ENCODE measurements at places on chromosomes 4 and X. TPM values are rescaled to one million over a fixed set of nuclear protein-coding genes. Genes with fewer than 3 reads are reported as not detected.
A peak's percentile ranks its signal among the peaks of the same experiment; 100 is the strongest.

The RPA4 gene
- total RNA-seq = 0.43 TPM

- DNase-seq = no peak
- no peak overlapping the region for H3K27ac ChIP-seq
- no peaks in the 10 kb centered on the region for H3K27me3 ChIP-seq
Measured at GRCh38 chrX:623599-624315, 6.8 kb upstream of the SHOX start.

The USP17L22 gene
- not detected for total RNA-seq

DNA sequence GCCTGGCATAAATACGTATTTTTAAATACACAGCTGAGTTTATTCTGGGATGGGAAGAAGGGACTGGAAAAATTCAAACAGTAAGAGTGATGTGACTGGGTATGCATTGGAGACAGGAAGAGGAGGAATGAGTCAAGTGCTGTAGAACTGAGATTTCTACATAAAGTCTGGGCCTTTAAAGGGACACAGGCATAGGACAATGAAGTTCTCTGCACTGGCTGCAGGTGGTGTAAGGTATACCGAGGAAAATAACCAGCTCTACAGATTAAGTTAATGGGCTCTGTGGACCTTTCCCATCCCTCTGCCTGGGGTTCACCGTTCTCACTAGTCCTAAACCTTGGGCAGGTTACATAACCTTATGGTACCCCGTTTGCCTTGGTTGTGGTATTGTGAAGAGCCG, 68.7 kb downstream of the DHX15 start:
- peaks cover 4% of the 10 kb centered on the region for H3K36me3 ChIP-seq
- no peak overlapping the region for H3K27ac ChIP-seq
- H3K4me3 ChIP-seq = no peak overlapping the region
- no peaks in the 10 kb centered on the region for H3K27me3 ChIP-seq

DNA sequence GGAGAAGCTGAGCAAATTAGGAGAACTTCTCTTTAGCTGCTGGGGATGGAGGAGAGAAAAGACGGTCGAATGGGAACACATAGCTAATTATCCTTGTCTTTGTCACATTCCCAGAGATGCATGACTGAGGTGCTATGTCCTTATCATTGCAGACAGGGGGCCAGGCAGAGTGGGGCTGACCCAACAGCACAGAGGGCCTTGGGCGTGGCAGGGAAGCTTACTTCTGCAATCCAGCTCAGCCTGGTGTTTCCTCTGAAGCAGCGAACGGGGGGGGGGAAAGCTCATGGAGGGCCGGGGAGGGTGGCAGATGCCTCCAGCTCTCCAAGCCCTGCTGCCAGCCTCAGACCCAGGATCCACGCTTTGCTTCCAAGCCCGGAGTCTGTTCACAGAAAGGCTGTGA, 50.8 kb upstream of the HOPX start:
- no peaks in the 10 kb centered on the region for H3K36me3 ChIP-seq
- no peak overlapping the region for H3K4me3 ChIP-seq
- no peak for DNase-seq
- H3K4me1 ChIP-seq = no peaks in the 10 kb centered on the region
- no peak overlapping the region for H3K27ac ChIP-seq

GRCh38 chr4:121541696-121542095, 155.1 kb downstream of the ANXA5 start:
- H3K4me3 ChIP-seq = no peak overlapping the region
- H3K36me3 ChIP-seq = no peaks in the 10 kb centered on the region
- H3K27ac ChIP-seq = no peak overlapping the region

GRCh38 chrX:27751976-27752375, 55.8 kb upstream of the MAGEB10 start:
- no peaks in the 10 kb centered on the region for H3K27me3 ChIP-seq
- H3K4me1 ChIP-seq = no peaks in the 10 kb centered on the region
- H3K36me3 ChIP-seq = no peaks in the 10 kb centered on the region
- no peak overlapping the region for H3K4me3 ChIP-seq
- H3K27ac ChIP-seq = no peak overlapping the region

GRCh38 chr4:153791746-153792617, 3.1 kb upstream of the SFRP2 start:
- no peak for DNase-seq
- H3K36me3 ChIP-seq = no peaks in the 10 kb centered on the region
- H3K27ac ChIP-seq = no peak overlapping the region
- H3K27me3 ChIP-seq = peaks cover 28% of the 10 kb centered on the region
- H3K4me1 ChIP-seq = peaks cover 6% of the 10 kb centered on the region

GRCh38 chr4:30181512-30181911, 538.7 kb upstream of the PCDH7 start:
- no peak overlapping the region for H3K27ac ChIP-seq
- no peak for DNase-seq
- H3K36me3 ChIP-seq = no peaks in the 10 kb centered on the region
- no peak overlapping the region for H3K4me3 ChIP-seq

DNA sequence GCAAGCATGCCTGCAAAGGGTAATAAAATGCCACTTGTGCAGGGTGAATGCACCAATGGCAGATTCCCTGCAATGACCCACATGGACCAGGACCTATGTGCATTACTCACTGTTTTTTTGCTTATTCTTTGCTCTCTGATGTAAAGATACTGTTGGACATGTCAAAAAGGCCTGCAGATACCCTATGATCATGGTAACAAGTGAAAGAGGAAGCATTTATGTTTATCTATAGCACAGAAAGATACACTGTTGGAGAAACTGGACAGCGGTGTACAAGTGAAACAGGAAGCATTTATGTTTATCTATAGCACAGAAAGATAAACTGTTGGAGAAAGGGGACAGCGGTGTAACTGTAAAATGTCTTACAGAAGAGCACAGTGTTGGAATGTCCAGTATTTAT, 127.5 kb downstream of the PAPSS1 start:
- no peak for DNase-seq
- no peak overlapping the region for H3K4me3 ChIP-seq
- no peaks in the 10 kb centered on the region for H3K4me1 ChIP-seq
- H3K27me3 ChIP-seq = no peaks in the 10 kb centered on the region

The SMIM43 gene
- total RNA-seq = not detected

DNA sequence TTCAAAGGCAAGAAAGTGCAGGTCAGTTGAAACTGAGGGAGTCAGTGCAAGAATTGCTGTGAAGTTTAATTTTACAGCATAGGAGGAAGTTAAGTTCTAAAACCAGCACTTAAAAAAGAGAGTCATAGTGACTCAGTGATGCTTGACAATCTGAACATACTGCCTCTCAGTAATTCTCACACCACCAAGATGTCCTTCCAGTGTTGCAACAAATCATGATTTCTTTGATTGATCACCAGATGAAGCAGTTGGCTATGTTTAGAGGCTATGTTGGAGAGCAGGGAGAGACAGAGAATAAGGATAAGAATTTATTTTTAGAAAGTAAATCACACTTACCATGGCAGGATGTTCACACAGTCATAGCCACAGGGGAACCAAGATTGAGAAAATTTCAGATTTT, 13.2 kb downstream of the TRIM2 start:
- H3K27me3 ChIP-seq = no peaks in the 10 kb centered on the region
- H3K4me3 ChIP-seq = no peak overlapping the region
- no peaks in the 10 kb centered on the region for H3K4me1 ChIP-seq
- no peaks in the 10 kb centered on the region for H3K36me3 ChIP-seq

DNA sequence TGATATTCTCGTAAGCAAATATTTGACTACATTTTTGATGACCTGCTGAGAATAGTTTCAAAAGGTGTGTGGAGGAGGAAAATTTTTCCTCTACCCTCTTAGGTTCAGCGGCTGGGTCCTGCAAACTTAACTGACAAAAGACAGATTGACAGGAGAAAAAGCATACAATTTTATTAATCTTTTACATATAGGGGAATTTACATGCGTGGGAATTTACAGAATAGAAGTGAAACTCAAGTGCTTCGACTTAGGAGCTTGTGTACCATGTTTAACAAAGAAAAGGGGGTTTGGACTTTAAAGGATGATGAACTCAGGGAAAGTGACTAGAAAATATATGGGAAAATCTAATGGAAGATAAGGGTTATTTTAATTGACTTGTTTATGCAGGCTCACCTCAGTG, 2.5 kb downstream of the HERC6 start:
- no peak overlapping the region for H3K27ac ChIP-seq
- H3K4me1 ChIP-seq = no peaks in the 10 kb centered on the region
- no peak for DNase-seq
- no peaks in the 10 kb centered on the region for H3K36me3 ChIP-seq
- no peaks in the 10 kb centered on the region for H3K27me3 ChIP-seq

The REPS2 gene
- 4.7 TPM for total RNA-seq

DNA sequence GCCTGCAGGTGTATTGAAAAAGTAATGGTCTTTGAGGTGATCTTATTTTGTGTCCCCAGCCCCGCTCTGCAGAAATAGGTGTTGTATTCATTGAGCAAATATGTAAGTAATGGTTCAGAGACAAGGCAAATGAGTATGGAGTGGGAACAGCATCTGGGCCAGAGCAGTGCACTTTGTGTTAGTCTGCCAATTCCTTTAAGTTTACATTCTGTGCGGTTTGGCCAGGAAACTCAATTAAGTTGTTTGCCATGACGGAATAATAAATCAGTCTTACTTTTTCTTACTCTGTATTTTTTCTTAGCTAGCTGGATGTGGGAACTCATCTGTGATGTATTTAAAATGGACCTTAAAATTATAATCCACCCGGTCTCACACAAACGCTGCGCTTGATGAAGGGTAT, 12.6 kb downstream of the DCLK2 start:
- DNase-seq = no peak
- H3K4me3 ChIP-seq = no peak overlapping the region
- no peak overlapping the region for H3K27ac ChIP-seq
- H3K4me1 ChIP-seq = no peaks in the 10 kb centered on the region
- H3K27me3 ChIP-seq = no peaks in the 10 kb centered on the region
- H3K36me3 ChIP-seq = no peaks in the 10 kb centered on the region

DNA sequence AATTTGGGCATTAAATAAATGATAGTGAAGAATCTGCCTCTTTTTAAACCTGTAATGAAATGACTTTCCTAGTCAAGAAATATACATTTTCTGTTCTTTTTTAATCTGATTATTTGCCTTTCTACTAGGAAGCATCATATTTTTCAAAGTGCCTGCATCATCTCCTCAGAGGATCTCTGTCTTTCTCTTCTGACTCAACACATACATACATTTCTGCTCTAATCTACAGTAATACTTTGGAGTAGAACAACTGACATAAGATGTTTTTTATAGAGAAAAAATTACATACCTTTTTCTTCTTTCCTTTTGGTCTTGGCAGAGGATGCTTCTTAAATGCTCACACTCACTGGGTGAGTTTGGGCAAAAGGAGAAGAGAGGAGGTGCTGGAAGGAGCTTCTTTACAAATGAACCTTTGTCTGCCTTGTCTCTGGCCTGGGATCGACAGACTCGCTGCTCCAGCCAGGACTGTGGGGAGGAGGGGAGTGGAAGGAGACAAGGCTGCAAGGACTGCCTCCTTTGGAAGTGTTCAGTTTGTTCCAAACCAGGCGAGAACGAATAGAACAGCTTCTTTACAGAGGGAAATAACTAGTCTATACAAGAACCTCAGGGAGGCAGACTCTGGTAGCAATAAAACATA, at the start of gene SCRG1:
SCRG1 (minus strand) TSS at position 338 of the 637 bp plus-strand sequence. CDS start 7,702 bp downstream, outside the sequence.
- peaks cover 16% of the 10 kb centered on the region for H3K4me1 ChIP-seq
- no peak for DNase-seq
- peak within 1 kb of the TSS; percentile 24 for H3K4me3 ChIP-seq
- no peaks in the 10 kb centered on the region for H3K27me3 ChIP-seq
- H3K36me3 ChIP-seq = no peaks in the 10 kb centered on the region

DNA sequence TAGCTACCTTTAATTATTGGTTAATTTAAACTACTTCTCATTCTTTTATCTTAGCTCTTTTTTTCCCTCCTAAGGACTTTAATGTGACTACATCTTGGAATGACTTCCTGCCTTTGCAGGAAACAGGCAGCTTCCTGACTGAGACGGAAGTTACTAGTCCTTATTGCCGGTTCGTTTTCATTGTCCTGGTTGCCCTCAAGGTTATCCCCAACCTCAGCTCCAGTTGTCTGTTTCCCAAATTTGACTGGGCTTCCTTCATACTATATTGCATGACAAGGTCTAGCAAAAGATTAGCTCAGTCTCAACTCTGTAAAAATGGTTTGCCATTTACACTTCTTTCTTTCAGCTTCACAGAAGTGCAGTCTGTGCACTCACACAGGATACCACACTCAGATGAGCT, 109.9 kb upstream of the DDX53 start:
- H3K27ac ChIP-seq = no peak overlapping the region
- H3K36me3 ChIP-seq = no peaks in the 10 kb centered on the region
- no peaks in the 10 kb centered on the region for H3K4me1 ChIP-seq
- no peak overlapping the region for H3K4me3 ChIP-seq
- no peak for DNase-seq

The SAGE1 gene
- not detected for total RNA-seq

GRCh38 chr4:76545226-76545884, 110.3 kb downstream of the SHROOM3 start:
- H3K4me1 ChIP-seq = no peaks in the 10 kb centered on the region
- no peak for DNase-seq
- H3K27ac ChIP-seq = no peak overlapping the region

DNA sequence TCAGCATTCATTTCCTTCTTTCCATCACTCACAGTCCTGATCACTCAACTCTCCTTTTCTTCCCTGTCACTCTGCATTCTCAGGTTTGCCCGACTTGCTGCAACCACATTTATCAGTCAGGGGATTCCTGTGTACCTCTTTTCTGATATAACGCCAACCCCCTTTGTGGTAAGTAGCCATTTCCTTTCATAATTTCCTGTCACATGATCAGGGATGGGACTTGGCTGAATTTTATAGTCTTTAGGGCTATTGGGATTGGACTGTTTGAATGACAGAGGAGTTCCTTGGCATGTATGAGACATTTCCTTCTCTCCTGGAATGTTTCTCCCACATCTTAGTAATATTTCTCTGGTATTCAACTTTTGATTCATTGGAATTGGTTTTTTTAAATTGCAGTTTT, 11.0 kb downstream of the PGM2 start:
- no peak for DNase-seq
- H3K27ac ChIP-seq = peak overlapping the region; percentile 2
- no peaks in the 10 kb centered on the region for H3K27me3 ChIP-seq
- H3K36me3 ChIP-seq = peaks cover 26% of the 10 kb centered on the region
- H3K4me3 ChIP-seq = no peak overlapping the region

DNA sequence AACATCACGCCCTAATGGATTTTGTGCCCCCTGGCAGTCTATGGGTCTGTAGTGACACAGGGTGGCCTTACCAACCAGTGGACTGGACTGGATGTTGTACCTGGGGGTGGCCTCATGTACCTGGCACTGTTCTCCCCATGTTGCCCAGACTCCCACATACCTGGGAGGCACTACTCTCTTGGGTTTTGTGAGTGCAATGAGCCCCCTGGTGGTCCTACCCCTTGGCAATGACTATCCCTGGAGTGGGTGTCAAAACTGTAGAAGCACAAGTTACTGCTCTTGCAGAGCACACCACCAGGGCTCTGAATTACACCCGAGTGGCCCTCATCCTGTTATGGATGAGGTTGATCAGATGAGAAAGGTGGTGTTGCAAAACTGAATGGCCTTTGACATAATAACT, 57.8 kb upstream of the CCDC149 start:
- DNase-seq = peak; percentile 49
- H3K4me3 ChIP-seq = no peak overlapping the region
- H3K27me3 ChIP-seq = no peaks in the 10 kb centered on the region
- no peaks in the 10 kb centered on the region for H3K4me1 ChIP-seq
- H3K27ac ChIP-seq = no peak overlapping the region

The MAGEB10 gene
- total RNA-seq = not detected

All from ascending aorta (tissue), 2 donors.